Endothelial cell of umbilical vein (primary cell): ENCODE measurements at places on chromosomes 4 and X. TPM values are rescaled to one million over a fixed set of nuclear protein-coding genes. Genes with fewer than 3 reads are reported as not detected.
A peak's percentile ranks its signal among the peaks of the same experiment; 100 is the strongest.

- DNase-seq, result peak; percentile 23
Observed at GRCh38 chrX:69031181-69031580, 134.1 kb downstream of the PJA1 start.

DNA sequence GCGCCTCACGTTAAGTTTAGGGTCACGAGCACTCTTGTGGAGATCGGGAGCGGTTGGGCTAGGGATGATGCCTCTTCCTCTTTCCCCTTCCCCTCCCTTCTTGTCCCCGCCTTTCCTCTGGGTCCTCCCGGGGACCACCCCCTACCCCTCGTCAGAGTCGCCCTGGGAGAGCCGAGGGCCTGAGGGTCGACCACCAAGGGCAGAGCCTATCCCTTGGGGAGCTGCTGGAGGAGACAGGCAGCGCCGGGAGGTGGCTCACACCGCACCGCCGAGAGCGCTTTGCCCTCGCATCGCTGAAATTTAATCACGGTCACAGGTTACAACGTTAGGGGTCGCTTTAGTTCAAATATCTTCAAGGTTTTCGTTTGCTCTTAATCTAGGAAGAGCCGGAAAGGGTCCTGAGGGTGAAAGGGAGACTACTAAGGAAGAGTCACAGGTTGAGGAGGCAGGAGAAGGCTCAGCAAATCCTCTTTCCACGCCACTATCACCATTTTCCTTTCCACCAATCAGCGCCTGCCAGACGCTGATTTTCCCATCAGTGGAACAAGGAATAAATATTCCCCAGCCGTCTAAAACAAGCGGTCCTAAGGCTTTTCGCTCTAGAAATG, 528 bp upstream of the SNCA start:
- peak; percentile 79 for DNase-seq

DNA sequence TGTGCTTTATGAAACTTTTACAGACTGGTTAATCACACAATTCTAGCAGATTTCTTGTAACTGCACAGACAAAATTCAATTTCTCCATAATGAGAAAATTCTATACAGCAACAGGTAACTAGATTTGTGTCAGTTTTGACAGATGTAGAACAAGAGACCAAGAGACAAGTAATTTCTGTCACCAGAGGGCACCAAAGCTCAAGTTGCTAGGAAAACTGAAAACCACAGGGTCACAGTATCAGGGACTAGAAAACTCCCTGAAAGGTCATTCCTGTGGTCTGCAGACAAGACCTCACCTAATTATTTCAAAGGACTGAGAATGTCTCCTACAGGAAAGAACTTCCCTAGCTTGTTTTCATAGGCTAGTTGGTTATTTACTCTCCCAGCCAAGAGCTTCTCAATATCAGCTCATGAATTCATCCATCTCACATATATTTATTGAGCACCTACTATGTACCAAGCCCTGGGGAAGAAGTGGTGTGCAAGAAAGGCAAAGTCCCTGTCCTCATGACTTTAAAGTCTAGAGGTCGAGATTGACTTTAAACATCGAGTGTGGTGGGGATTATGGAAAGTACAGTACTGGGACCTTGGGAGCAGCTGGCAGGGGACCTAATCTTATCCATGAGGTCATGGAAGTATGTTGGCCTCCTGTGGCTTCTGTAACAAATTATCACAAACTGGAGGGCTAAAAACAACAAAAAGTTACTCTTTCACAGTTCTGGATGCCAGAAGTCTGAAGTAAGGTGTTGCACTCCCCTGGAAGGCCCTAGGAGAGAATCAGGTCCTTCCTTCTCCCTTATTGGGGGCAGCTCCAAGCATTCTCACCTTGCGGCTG, 47.8 kb upstream of the SETD7 start:
- DNase-seq, result peak; percentile 61

DNA sequence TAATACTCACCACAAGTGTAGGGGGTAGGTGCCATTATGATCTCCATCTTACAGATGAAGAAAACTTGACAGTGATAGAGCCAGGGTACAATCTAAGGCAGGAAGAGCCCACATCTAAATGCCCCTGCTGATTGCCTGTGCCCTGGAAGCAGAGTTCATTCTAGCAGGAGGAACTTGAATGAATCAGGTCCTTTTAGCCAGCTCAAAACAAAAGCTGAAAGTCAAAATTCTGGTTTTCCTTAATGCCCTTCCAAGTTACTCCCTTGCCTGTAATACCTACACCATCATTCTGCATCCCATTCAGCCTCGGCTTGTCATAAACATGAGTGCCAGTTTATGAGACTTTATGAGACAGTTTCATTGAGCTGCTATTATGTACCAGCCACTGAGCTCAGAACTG, 89.6 kb downstream of the SCD5 start:
- peak; percentile 80 for DNase-seq

DNA sequence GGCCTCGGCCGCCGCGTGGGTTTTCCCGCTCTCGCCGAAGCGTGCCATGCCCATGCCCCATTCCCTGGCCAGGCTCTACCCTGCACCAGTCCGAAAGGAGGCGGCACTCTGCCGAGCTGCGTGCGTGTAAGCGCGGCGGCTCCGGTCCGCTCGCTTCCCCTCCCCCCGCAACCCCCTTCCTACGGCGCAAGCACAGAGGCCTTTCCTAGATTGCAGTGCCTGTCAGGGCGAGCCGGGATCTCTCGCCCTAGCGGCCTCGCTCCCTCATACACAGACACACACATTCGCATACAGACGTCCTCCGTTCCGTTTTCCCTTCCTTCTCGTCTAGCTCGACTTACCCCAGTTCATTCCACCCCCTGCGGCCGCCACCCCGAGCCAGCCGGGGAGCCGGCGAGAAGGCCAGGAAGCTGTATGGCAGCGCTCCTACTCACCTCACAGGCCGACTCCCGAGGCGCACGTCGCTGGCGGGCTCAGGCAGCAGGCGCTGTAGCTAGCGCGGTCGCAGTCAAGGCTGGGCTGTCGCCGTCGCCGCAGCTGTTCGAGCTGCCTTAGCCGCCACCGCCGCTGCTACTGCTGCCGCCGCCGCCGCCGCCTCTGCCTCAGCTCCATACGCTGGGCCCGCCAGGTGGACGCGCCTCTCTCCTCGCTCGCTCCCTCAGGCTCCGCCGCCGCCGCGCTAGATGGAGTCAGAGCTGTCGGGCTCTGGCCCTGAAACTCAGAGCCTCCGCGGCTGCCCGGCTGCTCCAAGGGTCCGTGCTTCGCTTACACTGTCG, 615 bp downstream of the NEXMIF start:
- DNase-seq, result peak; percentile 5

DNA sequence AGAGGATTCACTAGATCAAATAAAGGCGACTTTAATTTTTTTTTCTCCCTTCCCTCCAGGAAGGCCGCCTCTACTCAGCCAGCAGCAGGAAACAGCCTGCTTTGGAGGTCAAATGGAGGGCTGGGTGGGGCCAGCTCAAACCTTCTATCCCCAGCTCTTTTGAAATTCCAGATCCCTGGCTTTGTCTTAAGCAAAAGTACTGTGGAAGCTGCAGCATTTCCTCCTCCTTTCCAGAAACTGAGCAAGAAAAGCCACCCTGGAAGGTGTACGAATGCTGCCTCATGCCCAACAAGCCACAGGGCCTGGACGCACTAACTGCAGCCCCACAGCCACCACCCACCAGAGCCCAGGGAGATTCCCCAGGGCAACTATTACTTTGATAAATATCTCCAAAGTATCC, 55.1 kb upstream of the ZCCHC13 start:
- peak; percentile 58 for DNase-seq

- DNase-seq, result no peak
Observed at GRCh38 chrX:68139791-68140190, 293.5 kb downstream of the OPHN1 start.

DNA sequence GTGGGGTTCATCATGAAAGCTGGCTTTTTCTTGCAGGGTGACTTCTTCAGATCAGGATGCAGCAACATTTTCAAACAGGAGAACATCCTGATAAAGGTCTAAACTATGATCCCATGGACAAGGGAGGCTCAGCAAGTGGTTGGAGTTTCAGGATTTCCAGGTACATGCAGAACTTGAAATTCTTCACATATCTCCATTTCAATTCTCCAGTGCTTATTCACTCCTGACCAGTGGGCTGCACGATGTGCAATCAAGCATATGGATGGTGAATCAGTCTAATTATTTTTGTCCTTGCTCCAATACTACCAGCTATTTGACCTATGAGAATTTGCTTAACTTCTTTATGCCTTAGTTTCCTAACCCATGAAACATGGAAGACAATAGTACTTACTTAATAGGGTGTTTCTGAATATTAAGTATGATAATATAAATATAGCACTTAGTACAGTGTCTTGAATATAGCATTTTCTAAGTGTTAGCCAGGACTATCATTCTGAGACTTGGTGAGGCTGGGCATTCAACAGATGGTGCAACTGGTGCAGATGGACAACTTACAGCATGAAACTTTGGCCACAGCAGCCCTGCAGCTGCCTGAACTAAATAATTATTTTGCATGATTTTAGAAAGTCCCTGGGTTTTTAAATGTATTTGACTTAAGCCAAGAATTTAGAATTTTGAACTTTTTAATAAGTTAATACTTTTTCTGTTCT, 92.4 kb downstream of the HPGD start:
- DNase-seq, result no peak

GRCh38 chr4:188015025-188015940, 19.7 kb downstream of the ZFP42 start:
- DNase-seq, result no peak

- DNase-seq, result no peak
Observed at GRCh38 chr4:77593101-77593500, 12.5 kb upstream of the CXCL13 start.

- DNase-seq, result no peak
Observed at GRCh38 chr4:120331486-120332370, 265.1 kb upstream of the MAD2L1 start.

DNA sequence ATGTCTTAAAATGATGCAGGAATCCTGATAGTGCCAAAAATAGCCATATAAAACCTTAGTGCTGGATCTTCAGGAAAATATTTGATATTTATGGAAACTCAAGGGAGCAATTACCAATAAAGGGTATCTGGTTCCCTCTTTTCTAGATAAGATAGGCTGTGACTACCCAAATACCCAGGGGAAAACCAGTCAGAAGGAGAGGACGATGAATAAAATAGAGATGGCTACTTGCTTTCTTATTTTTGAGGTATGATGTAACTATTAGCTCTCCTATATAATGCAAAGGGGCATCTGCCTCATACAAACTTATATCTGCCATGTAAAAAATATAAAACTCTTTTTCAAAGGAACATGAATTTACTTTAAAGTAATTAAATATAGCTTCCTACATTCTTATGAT, 23.4 kb upstream of the COX18 start:
- DNase-seq, result no peak

DNA sequence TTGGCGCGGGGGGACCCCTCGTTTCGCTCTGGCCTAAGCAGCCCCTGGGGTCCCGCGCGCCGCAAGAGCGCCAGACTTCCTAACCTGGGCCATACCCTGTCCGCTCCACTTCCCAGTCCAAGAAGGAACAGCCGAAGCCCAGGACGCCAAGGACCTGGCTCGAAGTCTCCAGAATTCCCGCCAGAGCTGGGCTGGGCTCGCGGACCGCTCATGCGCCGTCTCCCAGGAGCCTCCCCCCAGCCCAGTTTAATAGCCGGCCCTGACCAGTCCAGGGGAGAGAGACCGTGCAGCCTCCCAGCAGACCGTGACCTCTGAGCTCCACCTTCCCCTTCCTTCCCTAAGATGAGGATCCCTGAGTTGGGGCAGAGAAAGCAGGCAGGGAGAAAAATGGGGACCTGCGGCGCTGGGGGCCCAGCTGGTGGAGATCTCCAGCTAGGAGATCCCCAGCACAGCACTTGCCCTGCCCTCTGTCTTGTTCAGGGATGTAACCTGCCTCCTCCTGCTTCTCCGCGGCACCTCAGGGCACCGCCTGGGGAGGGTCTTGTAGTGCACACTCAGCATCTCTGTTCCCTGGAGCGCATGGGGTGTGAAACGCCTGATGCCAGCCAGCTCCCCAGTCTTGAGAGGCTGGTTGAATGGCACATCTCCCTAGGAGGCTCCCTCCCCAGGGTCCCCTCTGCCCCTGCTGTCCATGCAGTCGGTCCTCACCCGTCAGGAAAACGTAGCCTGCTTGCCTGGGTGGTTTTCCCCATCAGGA, 1.2 kb upstream of the LETM1 start:
- DNase-seq, result no peak

- no peak for DNase-seq
Observed at GRCh38 chrX:110852180-110852579, 56.6 kb upstream of the CHRDL1 start.

DNA sequence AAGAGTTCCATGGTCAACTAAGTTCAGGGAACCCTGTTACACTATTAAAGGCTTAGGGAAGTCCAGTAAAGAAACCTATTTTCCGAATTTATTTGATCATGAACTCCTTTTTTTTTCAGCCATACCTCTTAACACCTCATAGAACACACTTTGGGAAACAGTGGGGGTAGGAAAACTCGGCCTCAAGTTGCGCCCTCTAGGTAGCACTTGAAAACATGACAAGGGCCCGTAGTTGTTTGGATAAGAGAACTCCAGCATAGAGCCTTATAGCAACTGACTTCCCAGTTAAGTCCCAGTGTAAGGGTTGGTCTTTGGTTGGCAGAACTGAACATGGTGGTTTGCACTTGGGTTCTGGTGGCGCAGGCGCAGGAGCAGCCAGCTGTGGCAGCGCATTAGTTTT, 14.4 kb downstream of the OGT start:
- DNase-seq, result no peak

DNA sequence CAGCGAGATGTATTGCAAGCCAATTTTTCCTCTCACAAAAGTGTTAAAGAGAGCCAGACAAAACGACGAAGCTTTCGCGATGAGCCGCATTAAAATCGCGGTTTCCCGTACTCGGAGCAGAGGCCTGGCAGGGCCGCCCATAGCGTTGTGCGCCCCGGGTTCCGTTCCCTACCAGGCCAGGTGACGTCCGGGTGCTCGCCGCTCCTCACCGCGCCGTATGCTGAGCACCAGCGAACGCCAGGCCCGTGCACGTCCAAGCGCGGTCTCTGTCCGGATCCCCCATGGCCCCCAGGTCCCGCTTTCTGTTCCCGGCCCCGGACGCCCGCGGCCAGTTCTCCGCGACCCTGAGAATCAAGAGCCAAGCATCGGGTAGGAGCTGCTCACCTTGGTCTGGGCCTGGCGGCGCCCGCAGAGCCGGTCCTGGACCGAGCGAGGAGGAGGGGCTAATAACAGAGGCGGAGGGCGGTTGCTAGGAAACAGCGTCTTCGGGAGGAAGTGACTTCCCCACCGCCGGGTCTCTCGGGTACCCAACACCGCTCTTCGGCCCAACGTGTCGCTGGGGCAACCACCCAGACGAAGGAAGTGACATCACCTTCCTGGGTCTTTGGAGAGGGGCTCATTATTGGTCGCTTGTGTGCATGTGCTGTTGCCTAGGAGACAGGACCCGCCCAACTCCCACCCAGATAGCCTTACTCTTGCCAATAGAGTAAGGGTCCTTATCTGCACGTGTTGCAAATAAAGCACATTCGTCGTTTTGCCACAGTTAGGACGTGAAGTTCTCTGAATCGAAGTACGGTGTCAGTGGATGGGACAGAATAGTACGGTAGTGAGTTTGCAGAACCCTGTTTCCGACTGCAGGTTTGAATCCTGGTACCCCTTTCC, at the start of gene MAP9:
Gene MAP9, minus strand, starts transcription at position 579 of the 882 bp plus-strand sequence. CDS start 1,115 bp downstream, outside the sequence.
- peak; percentile 38 for DNase-seq

- DNase-seq, result no peak
Observed at GRCh38 chrX:98338544-98338943, 1454.8 kb downstream of the RPA4 start.

The REELD1 gene
- not detected in 2 replicates for total RNA-seq

The NDNF gene
- total RNA-seq, result not detected in 2 replicates

The SLC10A3 gene
- 19.7 and 22.6 TPM in 2 replicates for total RNA-seq

The ERCC6L gene
- 6.7 and 7.5 TPM in 2 replicates for total RNA-seq

The MAGEB10 gene
- not detected in 2 replicates for total RNA-seq

The SLBP gene
- 62.7 and 63.1 TPM in 2 replicates for total RNA-seq

The XAGE2 gene
- total RNA-seq, result not detected in 2 replicates

The PPP1R3F gene
- 2.1 and 2.5 TPM in 2 replicates for total RNA-seq

The BMPR1B gene
- 1.4 and 2.1 TPM in 2 replicates for total RNA-seq

The STS gene
- total RNA-seq, result 3.6 and 4.9 TPM in 2 replicates
